Left ventricle myocardium superior (tissue), 1 donor: ENCODE measurements at places on chromosomes 12 and 14.

DNA sequence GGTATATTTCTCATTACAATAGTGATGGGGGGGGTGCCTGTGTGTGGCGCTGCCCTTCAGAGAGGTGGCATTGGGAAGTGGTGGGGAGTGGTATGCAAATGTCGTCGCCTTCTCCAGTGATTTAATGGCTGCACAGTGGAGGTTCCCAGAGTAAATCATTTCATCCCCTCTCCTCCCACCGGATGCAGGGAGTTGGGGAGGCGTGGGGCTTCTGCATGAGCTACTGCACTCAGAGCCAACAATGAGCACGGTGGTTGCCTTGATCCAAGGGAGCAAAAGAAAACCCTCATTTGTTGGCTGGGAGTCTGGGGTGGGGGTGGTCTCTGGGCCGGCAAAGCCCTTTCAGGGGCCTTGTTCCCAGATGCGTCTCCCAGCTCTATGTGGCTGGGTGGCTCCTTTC, 124.3 kb downstream of the AACS start:
- no peak for DNase-seq

DNA sequence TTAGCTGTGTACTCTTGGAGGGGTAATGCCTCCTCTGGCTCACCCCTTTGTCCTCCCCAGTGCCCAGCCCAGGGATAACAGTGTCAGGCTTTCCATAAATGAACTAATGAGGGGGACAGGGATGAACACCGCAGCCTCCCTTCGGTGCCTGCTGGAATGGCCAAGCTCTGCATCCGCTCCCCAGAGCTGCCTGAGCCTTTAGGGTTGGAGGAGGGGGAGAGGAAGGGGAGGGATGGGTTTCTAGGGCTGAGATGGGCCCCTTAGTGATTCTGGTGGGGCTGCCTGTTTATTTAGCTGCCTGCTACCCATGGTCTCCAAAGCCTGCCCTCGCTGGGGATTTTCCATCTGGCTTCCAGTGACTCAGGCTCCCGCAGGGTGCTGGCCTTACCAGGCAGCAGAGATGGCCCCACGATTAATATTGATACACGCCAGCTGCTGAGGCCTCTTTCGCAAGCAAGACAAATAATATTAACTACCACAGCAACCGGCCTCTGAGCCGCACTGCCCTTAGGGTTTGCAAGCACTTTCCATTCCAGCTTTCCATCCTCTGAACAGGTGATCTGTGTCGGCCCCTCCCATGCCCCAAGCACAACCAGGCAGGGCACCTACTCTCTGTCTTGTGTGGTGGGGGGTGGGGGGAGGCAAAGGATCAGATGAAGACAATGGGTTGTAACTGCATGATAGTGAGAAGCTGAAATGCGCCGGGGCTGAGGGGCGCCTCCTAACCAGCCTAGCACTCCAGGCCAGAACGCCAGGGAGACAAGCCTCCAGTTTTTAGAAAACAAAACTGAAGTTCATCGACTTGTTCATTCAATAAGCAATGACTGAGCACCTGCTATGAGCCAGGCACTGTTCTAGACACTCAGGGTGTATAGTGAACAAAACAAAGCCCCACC, 56.7 kb downstream of the C14orf132 start:
- DNase-seq = no peak

DNA sequence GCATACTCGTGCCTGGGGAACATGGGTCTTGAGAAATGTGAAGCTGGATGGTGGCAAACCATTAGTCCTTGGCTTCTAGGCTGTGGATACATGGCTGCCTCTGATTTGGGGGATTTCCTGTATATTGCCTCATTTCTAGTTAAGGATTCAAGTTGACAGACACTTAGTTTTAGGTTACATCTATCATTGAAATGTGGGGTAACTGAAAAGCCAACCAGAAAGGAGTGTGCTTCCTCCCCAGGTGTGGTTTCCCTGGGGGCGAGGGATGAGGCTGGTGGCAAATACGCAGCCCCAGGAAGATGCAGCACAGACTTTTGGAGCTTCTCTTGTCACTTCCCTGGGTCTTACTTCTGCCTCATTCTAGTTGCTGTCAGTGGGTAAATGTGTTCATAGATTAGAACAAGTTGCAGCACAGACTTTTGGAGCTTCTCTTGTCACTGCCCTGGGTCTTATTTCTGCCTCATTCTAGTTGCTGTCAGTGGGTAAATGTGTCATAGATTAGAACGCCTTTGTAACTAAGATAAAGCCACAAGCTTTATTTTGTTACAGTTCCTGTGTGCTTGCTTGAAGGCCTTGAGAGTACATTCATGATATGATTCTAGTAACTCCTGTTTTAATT, 85.1 kb downstream of the BORCS5 start:
- no peak for DNase-seq

DNA sequence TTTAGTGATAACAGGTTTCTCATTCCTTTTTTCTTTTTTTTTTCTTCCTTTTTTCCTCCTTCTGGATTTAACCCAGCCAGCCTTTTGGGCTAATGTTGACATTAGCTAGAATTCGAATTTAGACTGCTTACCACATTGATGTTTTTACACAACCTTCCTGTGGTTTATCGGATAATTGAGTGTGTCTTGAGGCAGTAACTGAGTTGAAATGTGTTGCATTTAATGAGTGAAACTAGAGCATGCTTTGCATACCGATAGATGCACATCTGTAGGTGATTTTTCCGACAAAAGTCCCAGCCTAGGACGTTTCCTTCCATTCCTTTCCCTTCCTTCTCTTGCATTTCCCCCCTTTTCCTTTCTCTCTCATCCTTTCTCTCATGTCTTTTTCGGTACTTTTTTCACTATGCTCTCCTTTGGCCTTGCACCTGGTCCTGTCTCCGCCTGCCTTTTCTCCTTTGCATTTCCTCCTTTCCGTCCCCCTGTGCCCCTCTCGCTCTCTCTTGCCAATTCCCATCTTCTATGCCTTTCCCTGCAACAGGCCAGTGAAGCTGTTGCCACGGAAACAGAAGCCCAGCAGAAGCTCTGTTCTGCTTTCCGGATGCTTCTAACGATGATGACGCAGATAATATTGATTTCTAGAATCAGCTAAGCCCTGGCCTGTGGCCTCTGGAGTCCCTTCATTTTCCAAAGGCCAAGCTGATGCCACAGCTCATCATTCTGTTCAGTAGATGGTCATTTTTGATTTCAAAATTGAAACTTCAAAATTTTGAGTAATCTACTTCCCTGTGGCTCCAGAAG, 76.1 kb downstream of the SLC25A47 start:
- DNase-seq = no peak

GRCh38 chr12:119676573-119676972, 8.6 kb downstream of the PRKAB1 start:
- DNase-seq = no peak

- no peak for DNase-seq
Measured at GRCh38 chr14:88535149-88535548, 19.7 kb downstream of the PTPN21 start.

DNA sequence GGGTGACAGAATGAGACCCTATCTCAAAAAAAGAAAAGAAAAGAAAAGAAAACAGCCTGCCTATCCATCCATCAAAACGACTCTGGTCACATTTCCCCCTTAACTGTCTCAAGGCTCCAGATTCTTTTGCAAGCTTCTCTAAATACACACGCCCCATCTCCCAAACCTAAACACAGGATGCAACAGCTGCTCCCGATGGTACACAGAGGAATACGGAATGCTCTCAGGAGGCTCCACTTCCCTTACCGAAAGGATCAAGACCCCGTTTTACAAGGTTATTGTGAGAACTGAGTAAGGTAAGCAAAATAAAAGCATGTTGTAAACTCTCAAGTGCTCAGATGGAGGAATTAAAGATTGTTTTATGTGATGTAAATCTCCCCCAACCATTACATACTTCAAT, 62.3 kb downstream of the NT5DC3 start:
- no peak for DNase-seq

GRCh38 chr12:75701859-75702258, 190.4 kb upstream of the KRR1 start:
- no peak for DNase-seq

GRCh38 chr12:10196210-10196609, 16.5 kb upstream of the GABARAPL1 start:
- no peak for DNase-seq

- DNase-seq = no peak
Measured at GRCh38 chr12:50550530-50551223, 45.9 kb downstream of the DIP2B start.

DNA sequence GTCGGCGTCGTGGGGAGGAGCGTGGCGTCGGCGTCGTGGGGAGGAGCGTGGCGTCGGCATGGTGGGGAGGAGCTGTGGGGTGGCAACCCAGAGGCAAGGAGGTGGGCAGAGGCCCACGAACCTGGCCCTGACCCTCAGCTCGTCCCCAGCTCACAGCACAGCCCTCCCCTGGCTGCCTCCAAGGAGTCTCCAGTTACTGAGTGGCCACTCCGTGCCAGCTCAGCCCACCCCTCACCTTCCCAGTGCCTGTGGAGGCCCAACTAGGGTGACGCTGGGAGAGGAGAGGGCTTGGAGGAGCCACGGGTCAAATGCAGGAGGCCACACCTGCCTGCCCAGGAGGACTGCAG, 5.8 kb downstream of the ADSS1 start:
- DNase-seq = no peak

DNA sequence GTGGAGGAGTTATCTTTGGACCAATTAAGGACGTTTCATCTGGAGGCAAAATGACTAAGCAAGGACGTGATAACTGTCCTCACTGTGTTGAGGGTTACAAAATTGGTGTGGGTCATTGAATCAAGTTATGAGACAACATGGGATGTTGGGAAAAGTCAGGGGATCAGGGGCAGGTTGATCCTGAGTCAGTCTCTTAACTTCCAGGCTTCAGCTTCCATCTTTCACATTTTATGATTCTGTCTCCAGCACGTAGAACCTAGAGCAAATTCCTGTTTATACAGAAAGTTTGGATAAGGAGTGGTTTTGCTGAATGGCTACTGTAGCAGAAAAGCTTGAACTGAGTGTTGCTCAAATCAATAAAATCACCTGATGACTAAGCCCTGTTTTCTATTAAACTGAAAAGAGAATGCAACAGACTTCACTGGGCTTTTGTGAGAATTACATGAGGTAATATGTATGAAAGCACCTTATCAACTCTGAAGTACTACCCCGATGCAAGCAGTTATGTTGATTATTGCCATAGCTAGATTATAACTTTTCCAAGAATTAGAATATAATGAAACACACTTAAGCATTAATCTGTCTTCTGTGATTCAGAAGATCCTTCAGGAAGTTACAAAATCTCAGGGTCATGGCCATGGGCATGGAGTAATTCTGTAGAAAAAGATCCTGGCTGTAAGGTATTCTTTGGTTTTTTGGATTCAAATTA, 184.8 kb downstream of the ETV6 start:
- no peak for DNase-seq

- no peak for DNase-seq
Measured at GRCh38 chr12:1926251-1926657, 7.8 kb upstream of the CACNA2D4 start.

GRCh38 chr14:65574611-65575010, 162.1 kb downstream of the FUT8 start:
- DNase-seq = no peak

DNA sequence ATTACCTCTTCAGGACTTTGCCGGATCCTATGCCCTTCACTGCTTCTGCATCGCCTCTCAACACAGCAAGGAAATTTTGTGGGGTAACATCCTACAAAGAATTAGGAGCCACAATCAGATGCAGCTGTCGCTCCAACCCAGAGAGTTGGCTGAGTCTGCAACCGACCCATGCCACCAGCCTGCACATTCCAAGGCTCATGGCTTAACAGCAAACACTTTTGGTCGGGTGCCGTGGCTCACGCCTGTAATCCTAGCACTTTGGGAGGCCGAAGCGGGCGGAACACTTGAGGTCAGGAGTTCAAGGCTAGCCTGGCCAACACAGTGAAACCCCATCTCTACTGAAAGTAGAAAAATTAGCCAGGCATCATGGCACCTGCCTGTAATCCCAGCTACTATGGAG, 32.3 kb downstream of the LGMN start:
- DNase-seq = no peak

- DNase-seq = no peak
Measured at GRCh38 chr14:55241673-55242072, 29.5 kb upstream of the FBXO34 start.

GRCh38 chr12:18690653-18691052, 47.2 kb downstream of the PLCZ1 start:
- DNase-seq = no peak

GRCh38 chr14:93137864-93138263, 22.1 kb upstream of the ITPK1 start:
- peak; percentile 79 for DNase-seq

DNA sequence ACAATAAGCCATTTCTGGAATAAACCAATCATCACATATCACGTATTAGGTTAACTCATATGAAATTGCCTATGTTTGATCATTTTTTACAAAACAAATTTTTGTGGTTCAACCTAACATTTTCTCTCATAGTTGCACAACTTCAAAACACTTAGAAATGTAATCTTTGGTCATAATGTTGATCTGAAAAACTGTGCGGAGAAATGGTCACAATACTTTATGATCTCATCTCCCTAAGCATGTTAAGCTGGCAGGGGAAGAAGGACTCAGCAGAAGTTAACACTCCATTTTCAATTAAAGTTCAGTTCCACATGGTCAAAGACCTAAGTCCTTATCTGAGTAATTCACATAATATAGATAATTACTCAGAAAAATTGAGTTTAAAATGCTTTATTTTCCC, 194.8 kb downstream of the CAPZA3 start:
- no peak for DNase-seq

DNA sequence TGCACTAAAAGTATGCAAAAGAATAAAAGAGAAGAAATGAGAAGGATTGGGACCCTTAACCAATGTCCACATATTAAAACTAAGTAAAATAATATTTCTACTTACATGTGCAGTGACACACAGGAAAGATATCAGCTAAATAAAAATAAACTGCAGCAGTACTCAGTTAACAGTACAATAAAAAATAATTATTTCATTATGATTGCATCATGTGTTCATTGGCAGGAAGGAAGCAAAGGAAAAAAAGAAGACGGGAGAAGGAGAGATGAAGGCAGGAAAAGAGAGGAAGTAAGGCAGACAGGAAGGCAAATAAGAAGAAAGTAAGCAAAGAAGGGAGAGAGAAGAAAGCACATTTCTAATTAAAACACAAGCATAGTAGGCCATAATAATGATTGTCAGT, 33.0 kb downstream of the RASSF9 start:
- no peak for DNase-seq

DNA sequence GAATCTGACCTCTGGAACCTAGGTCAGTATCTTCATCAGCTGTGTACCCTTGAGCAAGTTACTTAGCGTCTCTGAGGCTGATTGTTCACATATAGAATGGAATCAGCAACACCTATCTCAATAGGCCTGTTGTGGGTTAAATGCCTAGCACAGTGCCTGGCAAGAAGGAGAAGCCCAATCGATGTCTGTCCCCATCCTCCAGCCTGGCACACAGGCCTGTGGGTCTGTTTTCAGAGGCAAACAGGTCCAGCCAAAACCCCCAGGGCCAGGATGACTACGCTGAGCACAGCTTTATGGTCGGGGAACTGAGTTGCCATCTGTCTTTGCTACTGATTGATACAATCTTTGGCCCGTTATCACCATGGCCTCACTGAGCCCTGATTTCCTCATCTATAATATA, 89.2 kb downstream of the NUAK1 start:
- no peak for DNase-seq

- DNase-seq = no peak
Measured at GRCh38 chr12:131085125-131085815, 131.6 kb downstream of the ADGRD1 start.

GRCh38 chr14:95516554-95517181, at the start of gene SYNE3:
Gene SYNE3 (minus strand): TSS chr14:95516650. CDS start chr14:95475821, 40,829 bp downstream.
- peak; percentile 88 for DNase-seq

- no peak for DNase-seq
Measured at GRCh38 chr12:96326628-96327227, 73.5 kb downstream of the CDK17 start.

- DNase-seq = no peak
Measured at GRCh38 chr12:49973361-49973830, 649 bp downstream of the AQP6 start.
